Stimulated activated CD4-positive, alpha-beta T cell treated with anti-CD3 and anti-CD28 coated beads, Interleukin-12 subunit alpha, Interleukin-12 subunit beta, amount 100 ng/mL, for 4 hours (primary cell): ENCODE measurements at places on chromosomes 11 and 22.

- DNase-seq = no peak
Observed at GRCh38 chr22:50056214-50056972, 1.7 kb downstream of the TTLL8 start.

- DNase-seq = no peak
Observed at GRCh38 chr11:133733631-133734030, 111.7 kb downstream of the SPATA19 start.

GRCh38 chr11:120792306-120792705, 231.6 kb upstream of the TBCEL start:
- no peak for DNase-seq

DNA sequence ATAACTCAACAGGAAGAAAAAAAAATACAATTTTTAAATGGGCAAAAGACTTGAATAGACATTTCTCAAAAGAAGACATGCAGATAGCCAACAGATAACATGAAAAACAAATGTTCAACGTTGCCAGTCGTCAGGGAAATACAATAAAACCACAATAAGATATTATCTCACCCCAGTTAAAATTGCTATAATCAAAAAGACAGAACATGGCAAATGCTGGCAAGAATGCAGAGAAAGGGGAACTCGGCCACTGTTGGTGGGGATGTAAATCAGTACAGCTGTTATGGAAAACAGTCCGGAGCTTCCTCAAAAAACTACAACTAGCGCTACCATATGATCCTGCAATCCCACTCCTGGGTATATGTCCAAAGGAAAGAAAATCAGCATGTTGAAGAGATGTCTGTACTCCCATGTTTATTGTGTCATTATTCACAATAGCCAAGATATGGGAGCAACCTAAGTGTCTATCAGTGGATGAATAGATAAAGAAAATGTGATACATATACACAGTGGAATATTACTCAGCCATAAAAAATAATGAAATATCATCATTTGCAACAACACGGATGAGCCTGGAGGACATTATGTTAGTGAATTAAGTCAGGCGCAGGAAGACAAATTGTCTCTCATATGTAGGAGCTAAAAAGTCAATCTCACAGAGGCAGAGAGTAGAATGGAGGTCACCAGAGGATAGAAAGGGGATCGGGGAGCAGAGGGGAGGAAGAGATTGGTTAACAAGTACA, 12.2 kb upstream of the CYTH4 start:
- DNase-seq = no peak

DNA sequence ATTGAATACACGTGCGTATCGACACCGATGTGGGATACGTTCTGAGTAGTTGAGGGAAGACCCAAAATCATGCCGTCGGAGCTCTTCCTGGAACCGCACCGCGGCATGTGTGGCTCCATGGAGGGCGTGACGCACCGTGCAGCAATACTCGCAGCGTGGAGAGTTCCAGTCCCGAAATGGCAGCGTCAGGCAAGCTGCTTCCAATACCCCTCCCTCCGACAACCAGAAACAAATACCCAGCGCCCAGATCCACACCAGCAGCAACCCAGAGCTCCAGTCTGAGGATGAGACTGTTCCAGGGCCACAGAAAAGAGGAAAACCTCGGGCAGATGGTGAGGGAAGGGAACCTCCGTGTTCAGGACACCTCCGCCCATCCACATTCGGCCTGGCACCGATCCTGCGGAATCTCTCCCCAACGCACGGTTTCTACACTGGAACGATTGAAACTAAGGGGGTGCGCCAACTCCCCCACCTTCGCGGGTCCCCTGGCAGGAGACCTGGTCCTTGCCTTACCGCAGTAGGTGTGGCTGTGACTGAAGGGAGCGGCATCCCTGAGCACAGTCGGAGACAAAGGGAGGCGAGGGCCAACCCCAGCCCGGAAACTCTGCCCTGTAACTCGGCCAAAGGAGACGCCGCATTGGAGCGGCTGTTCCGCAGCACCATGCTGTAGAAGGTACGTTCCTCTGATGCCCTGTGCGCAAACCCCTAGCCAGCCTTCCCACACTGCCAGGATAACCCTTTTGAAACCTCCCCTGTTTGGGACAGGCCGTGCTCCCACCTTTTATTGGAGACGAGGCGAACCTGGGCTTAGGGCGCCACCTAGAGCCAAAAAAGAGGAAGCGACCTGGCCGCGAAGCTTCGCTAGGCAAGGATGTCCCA, 28.2 kb downstream of the DBX1 start:
- peak; percentile 39 for DNase-seq

GRCh38 chr22:20578707-20579106, 71.3 kb downstream of the MED15 start:
- DNase-seq = no peak

- no peak for DNase-seq
Observed at GRCh38 chr22:49889071-49889470, 29.2 kb downstream of the ALG12 start.

- no peak for DNase-seq
Observed at GRCh38 chr22:26122920-26123468, 46.3 kb upstream of the SEZ6L start.

GRCh38 chr22:35498026-35498800, 42.4 kb upstream of the RASD2 start:
- no peak for DNase-seq

DNA sequence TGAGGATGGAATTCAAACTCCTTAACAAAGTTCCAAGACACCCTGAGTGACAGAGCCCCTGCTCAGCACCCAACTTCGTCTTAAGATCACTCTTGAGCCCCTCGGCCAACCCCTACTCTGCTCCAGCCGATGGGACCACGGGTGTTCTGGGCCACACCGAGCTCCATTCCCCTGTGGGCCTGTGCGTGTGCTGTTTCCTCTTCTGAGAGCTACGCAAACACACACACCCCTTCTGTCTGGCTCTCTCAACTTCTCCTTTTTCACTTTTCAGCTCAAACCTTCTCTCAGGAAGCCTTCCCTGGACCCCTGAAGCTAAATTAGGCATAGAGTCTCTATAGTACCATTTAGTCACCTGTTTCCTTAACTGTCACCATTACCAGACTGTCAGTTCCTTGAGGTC, 37.5 kb upstream of the NNMT start:
- no peak for DNase-seq

GRCh38 chr11:9609002-9609759, 35.7 kb downstream of the WEE1 start:
- DNase-seq = no peak

DNA sequence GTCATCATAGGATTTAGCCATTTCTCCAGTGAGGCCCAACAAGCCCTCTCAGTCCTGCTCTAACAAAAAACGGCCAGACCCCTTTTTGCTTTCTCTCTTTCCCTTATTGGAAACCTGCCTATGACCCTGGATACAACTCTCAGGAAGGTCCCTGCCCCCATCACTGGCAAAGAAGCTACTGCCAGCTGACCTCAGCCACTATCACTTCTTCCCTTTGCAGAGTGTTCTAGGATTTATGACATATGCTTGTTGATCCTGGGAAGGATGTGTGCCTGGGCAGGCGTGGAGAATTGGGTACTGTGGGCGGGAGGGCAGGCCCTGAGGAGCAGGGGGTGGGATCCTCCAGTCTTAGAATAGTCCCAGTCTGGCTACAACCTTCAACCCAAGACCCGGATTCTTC, 7.5 kb downstream of the PGAP2 start:
- no peak for DNase-seq

- no peak for DNase-seq
Observed at GRCh38 chr22:37631448-37632173, 7.9 kb upstream of the SH3BP1 start.

- no peak for DNase-seq
Observed at GRCh38 chr11:33747979-33748378, 11.8 kb upstream of the CD59 start.

- DNase-seq = no peak
Observed at GRCh38 chr11:130600139-130600538, 151.7 kb downstream of the ADAMTS15 start.

- DNase-seq = no peak
Observed at GRCh38 chr11:126743628-126744027, 256.9 kb downstream of the KIRREL3 start.
